ENCODE measurements at places on chromosomes 7 and 10. TPM values are rescaled to one million over a fixed set of nuclear protein-coding genes. Genes with fewer than 3 reads are reported as not detected.

Gene LHFPL3
- total RNA-seq: not detected

Gene GHRHR
- not detected for total RNA-seq

Gene NUTM2E
- 0.13 TPM for total RNA-seq

Gene VAX1
- not detected for total RNA-seq

Gene TMEM213
- total RNA-seq: not detected

Gene TUBB8
- not detected for total RNA-seq

Gene ITGB8
- total RNA-seq: not detected

Gene SGCE
- total RNA-seq: not detected

Gene FGFR2
- not detected for total RNA-seq

Gene KIF20B
- 78.4 TPM for total RNA-seq

Gene NEUROG3
- not detected for total RNA-seq
